Occipital lobe (tissue), 3 donors: ENCODE measurements at places on chromosomes 12 and 14.

DNA sequence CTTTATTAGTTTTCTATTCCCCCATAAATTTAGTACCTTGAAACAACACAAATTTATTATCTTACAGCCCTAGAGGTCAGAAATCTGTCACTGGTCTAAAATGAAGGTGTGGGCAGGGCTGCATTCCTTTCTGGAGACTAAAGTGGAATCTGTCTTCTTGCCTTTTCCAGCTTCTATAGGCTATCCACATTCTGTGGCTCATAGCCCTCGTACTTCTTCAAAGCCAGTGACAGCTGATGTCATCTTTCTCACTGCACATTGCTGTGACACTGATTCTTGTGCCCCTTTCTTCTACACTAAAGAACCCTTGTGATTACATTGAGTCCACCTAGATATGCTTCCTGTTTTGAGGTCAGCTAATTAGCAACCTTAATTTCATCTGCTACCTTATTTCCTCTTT lies 23.2 kb upstream of the DCN start:
- no peak for DNase-seq

- DNase-seq = no peak
These were observed 235.2 kb upstream of the CRY1 start for GRCh38 chr12:107328442-107329133.

DNA sequence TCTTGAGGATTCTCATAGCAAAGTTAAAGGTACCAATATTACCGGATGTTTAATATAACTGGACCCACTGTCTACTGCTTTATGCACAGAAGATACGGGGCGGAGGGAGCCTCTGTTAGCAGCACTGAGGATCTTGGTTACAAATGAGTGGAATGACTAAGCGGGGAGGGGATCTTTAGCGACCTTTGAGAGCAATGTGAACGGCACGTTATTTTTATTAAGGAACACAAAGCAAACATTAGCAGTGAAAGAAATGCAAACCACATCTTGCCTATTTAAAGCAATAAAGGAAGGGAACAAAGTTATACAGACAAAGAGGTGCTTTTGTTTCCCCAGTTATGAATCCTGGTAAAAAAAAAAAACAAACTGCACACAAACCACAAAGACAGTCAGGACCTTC lies 27.1 kb upstream of the PRMT8 start:
- no peak for DNase-seq

DNA sequence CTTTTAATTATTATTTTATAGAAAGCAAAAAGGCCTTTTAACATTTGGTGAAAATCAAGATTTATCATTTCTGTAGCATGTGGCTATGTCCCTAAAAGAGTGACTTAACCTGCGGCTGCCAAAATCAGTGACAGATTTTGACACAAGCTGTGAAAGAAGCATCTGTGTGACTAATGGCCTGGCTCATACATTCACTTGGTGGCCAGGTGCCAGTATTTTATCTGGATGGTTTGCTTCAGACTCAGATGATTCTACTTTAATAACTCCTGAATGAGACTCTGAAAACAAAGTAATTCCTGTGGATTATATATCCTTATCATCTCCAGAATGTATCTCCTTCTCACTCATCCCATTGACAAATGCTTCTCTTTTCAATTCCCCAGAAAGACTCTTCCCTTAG lies 103.0 kb downstream of the FSCB start:
- DNase-seq = no peak

- no peak for DNase-seq
These were observed 227.2 kb downstream of the SLC6A15 start for GRCh38 chr12:84685379-84685778.

GRCh38 chr12:10389904-10390303 lies at the start of gene KLRK1:
Gene KLRK1 (minus strand): TSS chr12:10390041. CDS start chr12:10388810, 1,231 bp downstream.
- no peak for DNase-seq

DNA sequence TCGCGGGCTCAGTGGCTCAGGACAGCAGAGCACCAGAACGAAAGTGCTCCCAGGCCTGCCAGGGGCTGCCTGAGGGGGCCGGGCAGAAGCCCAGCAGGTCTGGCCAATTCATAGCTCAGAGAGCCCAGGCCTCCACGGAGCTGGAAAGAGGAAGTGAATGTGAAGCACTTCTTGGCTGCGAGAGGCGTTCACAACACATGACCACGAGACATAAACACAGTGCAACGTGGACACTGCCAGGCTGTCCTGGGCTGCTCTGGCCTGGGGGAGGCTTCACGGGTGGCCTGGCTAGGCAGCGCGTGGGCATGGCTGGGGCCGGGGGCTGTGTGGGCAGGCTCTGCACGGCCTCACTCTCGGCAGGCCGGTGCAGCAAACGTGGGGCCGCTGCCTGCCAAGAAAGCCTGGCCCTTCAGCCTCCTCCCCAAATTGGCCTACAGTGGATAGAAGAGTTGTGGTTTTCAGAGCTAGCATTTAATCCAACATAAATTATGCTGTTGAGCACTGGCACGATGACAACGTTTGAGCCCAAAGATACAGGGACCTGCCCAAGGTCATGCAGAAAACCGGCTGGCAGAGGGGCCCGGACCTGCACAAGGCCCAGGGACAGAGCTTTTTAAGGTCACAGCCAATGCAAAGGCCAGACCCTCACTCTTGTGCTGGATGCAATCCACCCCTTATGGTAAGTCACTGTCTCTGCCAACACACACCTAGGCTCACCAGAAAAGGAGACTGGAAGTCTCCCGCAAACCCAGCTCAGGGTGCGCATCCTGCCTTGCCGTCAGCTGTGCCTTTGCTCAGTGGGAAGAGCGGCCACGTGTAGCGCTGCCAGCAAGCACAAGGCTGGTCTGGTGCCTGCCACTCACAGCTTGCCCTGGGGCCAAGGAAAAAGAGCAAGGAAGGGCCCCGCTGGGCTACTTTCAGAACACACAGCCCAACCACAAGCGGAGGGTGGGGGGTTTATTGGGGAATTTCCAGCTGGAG lies 8.6 kb downstream of the SLC25A29 start:
- peak; percentile 32 for DNase-seq

DNA sequence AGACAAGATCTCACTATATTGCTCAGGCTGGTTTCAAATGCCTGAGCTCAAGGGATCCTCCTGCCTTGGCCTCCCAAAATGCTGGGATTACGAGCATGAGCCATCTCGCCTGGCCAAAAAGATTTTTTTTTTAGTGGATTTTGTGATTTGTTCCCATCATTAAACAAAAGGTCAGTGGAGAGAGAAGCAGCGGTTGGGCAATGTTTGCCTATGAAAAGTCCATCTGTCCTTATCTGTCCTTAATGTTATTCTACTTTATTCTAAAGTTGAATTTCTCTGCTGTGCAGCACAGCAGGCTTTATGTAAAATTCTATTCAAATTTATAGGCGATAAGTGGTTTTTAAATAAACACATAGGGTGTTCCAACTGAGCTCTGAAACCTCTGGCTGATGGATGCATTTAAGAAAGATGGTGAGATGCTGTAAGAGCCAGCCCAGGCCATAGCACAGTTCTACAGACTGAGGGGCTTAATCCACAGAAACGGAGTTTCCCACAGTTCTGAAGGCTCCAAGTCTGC lies 18.8 kb downstream of the HCAR2 start:
- no peak for DNase-seq

GRCh38 chr12:13288937-13289652 lies 92.6 kb downstream of the EMP1 start:
- no peak for DNase-seq

- DNase-seq = peak; percentile 81
These were observed 393 bp upstream of the DCAF5 start for GRCh38 chr14:69153152-69153872.

DNA sequence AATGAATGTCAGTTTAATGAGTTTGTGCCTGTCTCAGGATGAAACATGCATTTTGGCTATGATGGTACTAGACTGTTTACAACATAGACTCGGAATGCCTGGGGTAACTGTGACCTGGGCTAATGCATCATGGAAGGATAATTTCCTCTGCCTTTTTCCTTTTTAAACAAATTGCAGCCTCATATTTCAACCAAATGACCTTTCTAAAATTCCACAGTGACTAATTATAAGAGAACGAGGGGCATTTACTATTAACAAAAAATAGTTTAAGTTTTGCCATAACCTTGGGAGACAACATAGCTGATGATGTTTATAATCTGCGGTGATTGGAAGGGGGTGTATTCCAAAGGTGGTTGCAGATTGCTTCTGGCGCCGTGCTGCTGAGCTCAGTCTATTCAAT lies 1140.5 kb downstream of the GALC start:
- DNase-seq = no peak

- no peak for DNase-seq
These were observed 168.7 kb upstream of the HIF1A start for GRCh38 chr14:61526405-61527312.

- no peak for DNase-seq
These were observed 12.2 kb downstream of the UBR7 start for GRCh38 chr14:93219103-93219726.

DNA sequence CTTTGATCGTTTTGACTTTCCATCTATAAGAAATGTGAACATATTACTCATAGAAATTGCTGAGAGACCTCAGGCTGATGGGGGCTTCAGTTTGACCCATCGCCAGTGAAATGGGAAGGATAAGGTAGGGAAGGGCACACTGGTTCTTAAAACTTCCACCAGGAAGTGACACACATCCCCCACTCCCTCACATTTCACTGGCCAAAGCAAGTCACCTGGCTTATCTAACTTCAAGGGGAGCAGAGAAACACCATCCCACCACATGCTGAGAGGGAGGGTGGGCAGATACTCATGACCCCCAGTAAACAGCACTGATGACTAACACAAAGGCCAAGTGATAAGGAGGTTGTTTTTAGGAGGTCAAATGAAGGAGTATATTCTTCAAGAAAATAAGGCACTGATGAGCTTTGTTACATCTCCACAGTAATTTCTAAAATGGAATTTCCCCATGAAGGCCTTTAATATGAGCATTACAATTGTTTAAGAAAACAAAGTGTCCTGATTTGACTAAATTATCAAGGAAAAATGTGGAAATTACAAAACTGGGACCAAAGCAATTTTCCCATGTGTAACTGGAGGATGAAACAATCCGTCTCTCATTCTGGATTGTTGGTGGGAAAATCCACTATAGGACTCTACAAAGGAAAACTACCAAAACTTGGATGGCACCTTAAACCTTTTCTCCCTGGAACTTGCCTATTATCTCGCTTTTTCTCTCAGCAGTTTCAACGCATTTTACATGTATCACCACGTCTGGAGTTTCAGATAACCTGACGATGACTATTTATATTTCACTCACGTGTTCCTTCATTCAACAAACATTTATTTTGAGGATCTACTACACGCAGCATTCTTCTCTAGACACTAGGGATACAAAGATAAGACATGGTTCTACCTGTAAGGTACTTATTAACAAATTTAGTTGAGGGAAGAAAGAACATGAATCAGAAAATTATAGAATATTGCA lies 91.8 kb upstream of the EEA1 start:
- DNase-seq = no peak

- DNase-seq = no peak
These were observed 66.8 kb upstream of the KRAS start for GRCh38 chr12:25317553-25317952.

DNA sequence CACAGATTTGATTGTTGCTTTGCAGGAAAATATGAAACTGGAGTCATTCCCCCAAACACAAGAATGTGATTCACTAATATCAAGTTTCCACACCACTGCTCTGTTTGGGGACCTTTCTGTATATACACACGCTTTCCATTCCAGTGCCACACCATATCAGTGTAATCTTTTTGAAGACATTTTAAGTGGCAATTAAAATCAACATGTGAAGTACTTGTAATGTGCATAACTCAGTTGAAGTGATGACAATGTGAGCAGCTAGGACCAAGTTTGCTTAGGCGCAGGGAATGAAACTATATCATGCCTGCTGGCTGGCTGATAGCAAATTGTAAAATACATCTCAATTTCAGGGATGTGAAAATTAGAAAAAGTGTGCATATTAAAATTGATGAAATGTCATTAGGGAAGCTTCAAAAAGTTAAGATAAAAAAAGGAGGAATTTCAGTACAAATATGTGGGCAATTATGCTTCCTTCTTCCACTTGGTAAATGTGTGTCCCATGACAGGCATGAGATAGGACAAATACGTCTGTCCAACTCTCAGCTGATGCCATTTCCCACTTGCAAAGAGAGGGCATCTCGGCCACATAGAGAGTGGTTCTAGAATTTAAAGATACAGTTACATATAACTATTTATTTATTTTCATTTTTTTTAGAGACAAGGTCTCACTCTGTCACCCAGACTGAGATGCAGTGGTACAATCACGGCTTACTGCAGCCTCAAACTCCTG lies 43.7 kb downstream of the HSPB8 start:
- DNase-seq = no peak

- no peak for DNase-seq
These were observed 9.5 kb upstream of the CDK17 start for GRCh38 chr12:96409731-96410130.

GRCh38 chr12:111270239-111270638 lies 98.7 kb downstream of the PHETA1 start:
- DNase-seq = no peak

DNA sequence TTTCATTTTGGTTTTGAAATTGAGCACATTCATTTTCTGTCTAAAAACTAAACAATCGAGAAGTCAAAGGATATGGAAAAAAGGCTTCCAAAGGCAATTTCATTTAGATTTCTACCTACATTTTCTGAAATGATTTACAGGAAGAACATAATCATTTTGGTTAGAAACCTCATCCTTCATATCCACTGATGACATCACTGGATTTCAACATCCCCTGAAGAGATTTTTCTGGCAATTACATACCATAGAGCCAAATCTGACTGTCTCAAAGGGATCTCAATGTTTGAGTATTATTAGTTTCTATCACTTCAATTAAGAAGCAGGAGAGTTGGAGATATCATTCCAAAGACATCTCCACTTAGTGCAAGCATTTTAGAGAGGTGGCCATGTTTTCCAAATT lies 137.8 kb downstream of the TTC7B start:
- DNase-seq = no peak

DNA sequence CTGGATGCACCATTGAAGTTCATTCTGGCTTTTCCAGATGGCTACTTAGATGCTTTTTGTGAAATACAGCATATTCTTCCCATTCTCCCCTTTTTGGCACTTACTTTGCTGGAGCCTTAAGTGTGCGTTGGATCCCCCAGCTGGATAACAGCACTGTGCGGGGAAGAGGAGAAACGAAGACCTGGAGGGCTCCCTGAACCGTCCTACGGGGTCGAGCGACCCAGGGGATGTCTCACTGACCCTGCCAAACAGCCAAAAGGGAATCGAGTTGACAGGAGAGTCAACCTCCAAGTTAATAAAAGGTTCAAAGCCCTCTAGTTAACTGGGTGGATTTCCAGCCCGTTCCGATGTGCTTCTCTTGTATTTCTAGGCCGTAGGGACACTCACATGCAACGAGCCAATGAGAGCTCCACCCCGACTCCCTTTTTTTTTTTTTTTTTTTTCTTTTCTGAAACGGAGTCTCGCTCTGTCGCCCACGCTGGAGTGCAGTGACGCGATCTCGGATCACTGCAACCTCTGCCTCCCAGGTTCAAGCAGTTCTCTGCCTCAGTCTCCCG lies 1.0 kb upstream of the CAMKK2 start:
- no peak for DNase-seq
